ENCODE measurements at places on chromosomes 13 and 19. TPM values are rescaled to one million over a fixed set of nuclear protein-coding genes. Genes with fewer than 3 reads are reported as not detected.

GRCh38 chr13:28058866-28059613 lies 41.3 kb downstream of the FLT3 start:
- DNase-seq, result no peak

DNA sequence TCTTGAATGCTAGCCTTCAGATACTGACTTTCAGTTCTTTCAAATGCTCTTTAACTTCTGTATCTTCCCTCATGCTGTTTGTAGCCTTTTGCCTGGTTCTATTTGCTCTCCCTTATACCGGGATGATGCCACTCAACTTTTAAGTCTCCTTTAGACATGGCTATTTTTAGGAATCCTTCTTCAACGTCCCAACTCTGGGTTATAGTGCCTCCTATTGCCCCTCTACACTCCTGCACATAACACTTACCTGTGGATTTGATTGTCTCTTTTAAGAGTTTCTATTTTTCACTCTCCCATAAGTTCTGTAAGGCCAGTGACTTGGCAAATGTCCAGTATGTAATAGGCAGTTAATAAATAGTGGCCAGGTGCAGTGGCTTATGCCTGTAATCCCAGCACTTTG lies 343.0 kb downstream of the KLF5 start:
- DNase-seq, result no peak

DNA sequence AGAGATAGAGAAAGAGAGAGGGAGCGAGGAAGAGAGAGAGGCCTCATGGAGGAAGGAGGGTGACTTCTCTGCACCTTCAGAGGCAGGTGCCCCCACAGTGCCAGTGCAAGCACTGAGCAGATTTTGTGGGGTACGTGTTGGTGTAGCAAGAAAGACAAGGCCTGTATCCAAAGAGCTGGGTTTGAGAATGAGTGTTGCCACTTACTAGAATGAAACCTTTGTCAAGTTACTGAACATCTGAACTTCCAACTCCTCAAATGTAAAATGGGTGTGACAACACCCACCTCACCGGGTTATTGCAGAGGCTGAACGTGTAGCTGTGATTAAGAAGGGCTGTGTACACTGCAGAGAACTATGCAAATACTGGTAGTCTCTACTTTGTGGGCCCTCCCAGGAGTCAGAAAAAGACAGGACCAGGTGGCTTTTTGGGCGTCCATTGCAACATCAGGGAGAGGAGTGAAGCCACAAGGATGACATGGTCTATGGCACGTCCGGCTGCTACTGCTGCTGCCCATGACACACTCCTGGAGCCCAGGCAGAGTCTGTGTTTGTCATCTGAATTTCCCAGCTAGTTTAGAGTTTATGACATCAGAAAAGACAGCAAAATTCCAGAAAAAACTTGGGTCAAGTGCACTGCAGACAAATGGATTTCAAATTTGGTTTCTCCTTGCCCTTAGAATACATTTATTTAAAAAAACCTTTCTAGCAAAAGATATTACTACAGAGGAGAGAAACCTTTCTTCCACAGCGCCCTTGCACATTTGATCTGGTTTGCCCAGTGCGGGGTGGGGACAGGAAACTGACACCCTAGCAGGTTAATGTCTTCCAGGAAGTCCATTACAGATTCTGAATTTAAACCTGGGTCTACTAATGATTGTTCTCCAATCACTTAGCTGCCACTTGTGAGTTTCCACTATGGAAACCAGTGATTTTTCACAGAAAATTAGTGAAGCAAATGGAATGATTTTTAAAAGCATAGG lies 54.0 kb upstream of the ATP12A start:
- no peak for DNase-seq

LGALS7B gene
- total RNA-seq, result not detected

RNF225 gene
- total RNA-seq, result 0.25 TPM

SRRM5 gene
- 0.28 TPM for total RNA-seq

FDX2 gene
- 20.1 TPM for total RNA-seq

ZNF441 gene
- total RNA-seq, result 19.3 TPM

Measured in kidney (tissue), 22 donors.